ENCODE measurements at places on chromosomes 7 and 10. TPM values are rescaled to one million over a fixed set of nuclear protein-coding genes. Genes with fewer than 3 reads are reported as not detected.

GRCh38 chr10:85993140-85993539, 373.5 kb downstream of the GRID1 start:
- no peak for DNase-seq

DNA sequence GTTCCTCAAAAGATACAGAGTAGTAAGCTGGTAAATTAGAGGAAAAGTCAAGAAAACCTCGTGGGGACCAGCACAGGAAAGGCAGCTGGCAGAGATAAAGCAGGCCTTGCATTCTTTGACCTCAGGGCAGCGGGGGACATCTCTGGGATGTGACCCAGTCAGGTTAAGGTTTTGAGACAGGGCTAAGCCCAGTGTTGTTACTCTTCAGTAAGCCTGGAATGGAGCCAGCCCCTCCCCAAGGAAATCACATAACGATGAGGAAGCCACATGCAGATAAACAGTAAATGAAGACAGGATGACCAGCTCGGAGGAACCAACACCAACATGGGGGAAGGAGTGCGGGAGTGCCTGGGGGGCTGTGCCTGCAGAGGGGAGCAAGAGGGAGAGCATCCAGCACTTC, 99.6 kb downstream of the JAZF1 start:
- DNase-seq: no peak

DNA sequence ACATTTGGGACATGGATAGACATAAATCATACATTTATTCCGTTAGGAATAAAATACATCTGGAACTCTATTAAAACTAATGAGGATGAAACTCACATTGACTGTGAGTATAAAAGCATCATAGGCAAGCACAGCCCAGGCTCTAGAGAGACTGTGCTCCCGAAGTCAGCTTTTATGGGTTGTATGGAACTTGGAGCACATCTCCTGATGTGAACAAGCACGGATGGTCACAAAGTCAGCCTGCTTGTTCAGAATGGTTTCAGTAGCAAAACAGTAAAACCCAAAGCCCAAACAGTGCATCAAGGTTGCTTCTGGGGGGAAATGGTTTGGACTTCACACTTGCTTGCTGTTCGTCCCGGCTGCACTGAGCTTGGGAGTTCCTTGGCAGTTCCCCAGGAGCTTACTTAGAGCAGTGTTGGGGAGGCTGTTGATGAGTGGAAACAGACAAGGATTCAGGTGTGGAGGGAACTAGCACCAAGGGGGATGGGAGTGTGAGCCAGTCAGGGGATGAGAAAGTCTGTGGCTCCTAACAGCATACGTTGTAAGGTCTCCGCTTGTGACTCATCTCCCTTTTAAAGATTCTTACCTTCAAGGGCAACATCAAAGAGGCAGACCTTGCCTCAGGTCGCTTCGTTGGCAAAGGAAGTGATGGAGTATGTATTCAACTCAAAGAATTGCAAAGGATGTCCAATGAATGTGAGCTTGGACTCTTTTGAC, 19.7 kb upstream of the ITGA8 start:
- no peak for DNase-seq

- DNase-seq: no peak
These were observed 102.7 kb downstream of the ANKRD7 start for GRCh38 chr7:118327174-118327573.

DNA sequence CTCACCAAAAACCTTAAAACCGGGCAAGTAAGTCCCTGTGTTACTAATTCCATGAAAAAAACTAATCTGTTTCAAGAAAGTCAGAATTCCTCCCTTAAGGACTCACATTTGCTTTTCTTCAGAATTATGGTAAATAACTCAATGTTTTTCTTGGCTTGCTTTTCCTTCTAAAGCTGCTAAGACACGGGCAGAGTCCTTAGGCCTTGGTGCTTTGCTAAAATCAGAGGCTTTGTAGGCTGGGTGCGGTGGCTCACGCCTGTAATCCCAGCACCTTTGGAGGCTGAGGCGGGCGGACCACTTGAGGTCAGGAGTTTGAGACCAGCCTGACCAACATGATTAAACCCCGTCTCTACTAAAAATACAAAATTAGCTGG, 32.0 kb downstream of the GNA12 start:
- DNase-seq: no peak

DNA sequence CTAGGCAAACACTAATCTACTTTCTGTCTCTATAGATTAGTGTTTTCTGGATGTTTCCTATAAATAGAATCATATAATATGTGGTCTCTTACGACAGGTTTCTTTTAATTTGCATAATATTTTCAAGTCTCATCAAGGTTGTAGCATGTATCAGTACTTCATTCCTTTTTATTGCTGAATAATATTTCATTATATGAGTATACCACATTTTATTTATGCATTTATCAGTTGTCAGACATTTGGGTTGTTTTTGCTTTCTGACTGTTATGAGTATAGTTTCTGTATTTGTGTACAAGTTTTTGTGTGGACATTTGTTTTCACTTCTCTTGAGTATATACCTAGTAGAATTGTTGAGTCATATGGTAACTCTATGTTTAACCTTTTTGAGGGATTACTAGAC, 48.2 kb downstream of the SHOC2 start:
- no peak for DNase-seq

The PAPOLB gene
- not detected for polyA plus RNA-seq

DNA sequence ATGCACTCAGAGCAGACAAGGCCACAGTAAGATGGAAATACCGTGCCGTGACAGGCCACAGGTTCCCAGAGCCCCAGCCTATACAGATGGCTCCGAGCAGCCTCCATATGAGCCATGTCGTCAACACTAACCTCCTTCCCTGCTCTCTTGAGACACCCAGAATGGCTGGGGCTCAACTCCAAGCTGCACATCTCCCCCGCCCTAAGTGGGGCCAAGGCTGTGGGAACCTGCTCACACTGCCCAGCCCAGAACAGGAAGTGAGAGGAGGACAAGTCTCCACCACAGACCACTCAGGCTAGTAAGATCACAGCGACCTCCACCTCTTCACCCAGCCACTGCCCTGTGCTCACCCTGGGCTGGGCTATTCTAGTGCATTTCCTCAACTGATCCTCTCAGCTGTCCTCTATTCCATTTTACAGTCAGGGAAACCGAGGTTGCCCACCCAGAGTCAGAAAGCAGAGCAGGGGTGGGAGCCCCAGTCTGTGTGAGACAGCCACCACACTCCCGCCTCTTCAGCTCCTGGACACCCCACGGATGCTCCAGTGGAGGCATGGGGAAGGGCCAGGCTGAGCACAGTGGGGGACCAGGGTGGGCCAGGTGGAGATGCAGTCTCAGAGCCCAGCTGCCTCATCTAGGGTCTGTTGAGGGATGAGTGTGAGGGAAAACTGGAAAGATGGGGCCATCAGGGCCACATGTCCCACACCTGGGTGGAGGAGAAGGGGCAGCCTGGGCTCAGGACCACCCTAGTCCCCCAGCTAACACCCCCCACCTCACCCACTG, 11.6 kb downstream of the GRID1 start:
- no peak for DNase-seq

DNA sequence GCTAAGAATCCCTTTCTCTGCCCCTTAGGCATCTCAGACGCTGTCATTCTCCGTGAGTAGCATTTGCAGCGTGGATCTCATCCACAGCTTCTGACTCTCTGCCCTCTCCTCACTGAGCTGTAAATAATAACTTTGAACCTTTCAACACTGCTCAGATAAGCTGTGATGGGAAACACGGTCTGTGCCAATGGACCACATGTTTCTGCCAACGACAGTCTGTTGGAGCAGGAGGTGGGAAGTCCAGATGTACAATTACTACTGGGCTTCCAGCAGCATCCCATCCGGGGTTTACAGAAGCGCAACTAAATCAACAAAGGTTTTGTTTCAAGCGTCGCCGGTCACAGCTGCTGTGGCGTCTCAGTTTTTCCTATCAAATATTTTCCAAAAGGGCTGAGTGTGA, 1110.6 kb downstream of the TYW1 start:
- DNase-seq: no peak

All from keratinocyte (primary cell).